A172 (cell line): ENCODE measurements at places on chromosomes 12 and 14. TPM values are rescaled to one million over a fixed set of nuclear protein-coding genes. Genes with fewer than 3 reads are reported as not detected.

SIX6 gene
- not detected in 2 replicates for total RNA-seq

- peak; percentile 89 for DNase-seq
Observed at GRCh38 chr14:68685419-68686204, 107.3 kb downstream of the ZFP36L1 start.

DNA sequence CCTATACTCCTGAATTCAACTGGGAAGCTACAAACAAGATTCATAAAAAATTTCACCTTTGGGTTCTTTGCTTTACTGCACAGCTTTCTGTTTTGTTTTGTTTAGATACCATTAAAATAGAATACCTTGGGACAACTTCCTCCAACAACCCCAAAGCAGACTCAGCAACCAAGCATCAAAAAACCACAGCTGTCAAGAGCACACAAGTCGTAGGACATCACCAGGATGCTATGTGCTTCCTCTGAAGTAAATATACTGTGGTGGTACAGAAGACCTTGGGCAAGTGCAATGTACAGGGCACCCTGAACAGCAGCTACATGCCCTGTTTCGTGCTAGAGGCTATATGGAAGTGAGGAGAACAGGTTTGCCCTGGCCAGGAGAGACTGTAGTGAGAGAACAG is 359.3 kb downstream of the BCL11B start:
- DNase-seq = no peak

DNA sequence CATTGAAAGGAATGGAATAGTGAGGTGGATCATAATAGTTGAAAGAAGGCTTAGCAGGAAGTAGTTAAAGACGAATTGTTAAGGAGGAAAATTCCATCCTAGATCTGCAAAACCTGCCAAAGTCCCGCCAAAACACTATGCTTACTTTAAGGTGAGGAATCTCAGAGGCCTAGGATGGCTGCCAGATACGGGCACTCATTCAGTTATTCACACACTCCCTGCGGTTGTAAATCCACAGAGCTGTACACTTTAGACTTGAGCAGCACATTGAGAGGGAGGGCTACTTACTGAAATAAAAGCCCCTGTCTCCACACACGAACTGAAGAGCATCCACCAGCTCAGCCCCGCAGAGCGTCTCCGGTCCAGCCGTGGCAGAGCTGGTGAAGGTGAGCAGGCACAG is 5.0 kb downstream of the IGF1 start:
- no peak for DNase-seq

- DNase-seq = no peak
Observed at GRCh38 chr14:66281036-66281776, 205.0 kb upstream of the CCDC196 start.

DNA sequence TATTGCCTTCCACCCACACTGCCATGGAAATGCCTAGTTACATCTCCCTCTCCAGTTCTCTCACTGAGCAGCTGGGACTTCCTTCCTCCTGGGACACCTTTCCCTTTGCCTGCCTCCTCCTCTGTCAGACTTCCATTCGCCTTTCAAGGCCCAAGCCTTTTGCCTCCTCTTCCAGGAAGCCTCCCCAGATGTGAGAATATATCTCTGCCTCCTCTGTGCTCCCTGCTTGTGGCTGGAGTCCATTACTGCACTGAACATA is 3.1 kb downstream of the IFI27L2 start:
- no peak for DNase-seq

DNA sequence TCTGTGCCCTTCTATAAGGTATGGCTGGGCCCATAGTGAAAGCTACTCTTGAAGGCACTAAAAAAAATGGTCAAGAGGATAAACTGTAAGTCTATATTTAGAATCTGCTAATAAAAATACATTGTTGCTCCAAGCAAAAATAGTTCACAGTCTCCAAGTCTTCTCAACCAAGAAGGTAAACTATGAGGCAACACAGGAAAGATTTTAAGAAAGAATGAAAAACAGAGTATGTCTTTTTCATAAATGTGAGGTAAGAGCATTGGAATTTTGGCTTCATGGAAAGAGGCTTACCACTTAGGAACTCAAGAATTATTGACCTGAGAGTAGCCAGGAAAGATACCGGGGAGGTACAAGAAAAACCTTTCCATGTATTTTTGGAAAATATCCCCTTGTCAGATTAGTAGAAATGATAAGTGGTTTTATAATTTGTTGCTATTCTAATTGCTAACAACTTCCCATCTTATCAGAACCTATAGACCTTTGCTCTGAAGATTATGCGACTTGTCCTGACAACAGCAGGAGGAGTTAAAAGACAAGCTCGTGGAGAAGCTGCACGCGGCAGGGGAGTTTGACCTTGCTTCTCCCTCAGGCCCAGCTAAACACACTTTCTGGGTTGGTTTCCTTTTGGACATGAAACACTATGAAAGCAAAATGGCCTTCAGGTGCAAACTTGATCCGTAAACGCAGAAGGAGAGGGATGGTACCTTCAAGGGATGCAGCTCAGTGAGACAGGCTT is 238.1 kb downstream of the FOXN3 start:
- DNase-seq = no peak

DDX24 gene
- total RNA-seq = 142 and 162 TPM in 2 replicates

- peak; percentile 7 for DNase-seq
Observed at GRCh38 chr12:94614288-94614721, 36.1 kb downstream of the TMCC3 start.

TEX52 gene
- total RNA-seq = not detected in 2 replicates

DNA sequence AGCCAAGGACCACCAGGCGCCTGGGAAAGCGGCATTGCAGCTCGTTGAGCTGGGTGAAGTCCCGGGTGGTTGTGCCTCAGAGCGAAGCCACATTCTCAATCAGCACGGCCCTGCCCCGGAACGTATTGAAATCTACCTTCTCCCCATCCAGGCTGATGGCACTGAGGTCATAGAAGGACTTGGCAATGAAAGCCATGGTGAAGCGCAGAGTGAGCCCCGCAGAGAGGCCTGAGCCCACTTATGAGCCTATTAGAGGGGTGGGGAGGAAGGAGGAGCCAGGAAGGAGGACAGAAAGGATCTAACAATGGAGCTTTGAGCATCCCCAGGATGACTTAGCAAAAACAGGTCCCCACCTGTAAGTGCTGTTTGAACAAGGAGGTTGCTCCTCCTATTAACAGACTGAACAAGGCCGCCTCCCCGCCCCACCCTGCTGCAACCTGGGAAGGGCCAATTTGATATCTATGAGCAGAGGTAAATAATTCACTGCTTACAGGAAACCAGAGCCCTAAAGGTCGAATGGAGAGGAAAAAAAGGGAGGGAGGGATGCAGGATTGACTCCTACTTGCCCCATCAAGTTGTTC is at the start of gene GPX2:
Gene GPX2, minus strand, starts transcription at position 215 of the 581 bp plus-strand sequence. Its CDS starts 19 bp downstream, at position 196.
- no peak for DNase-seq

CD4 gene
- not detected in 2 replicates for total RNA-seq

- no peak for DNase-seq
Observed at GRCh38 chr14:101968186-101968585, 3.8 kb downstream of the DYNC1H1 start.

TESPA1 gene
- total RNA-seq = not detected in 2 replicates

TMEM229B gene
- 2.0 and 3.1 TPM in 2 replicates for total RNA-seq

- peak; percentile 78 for DNase-seq
Observed at GRCh38 chr12:51246254-51246853, 7.7 kb downstream of the DAZAP2 start.

OR4E2 gene
- not detected in 2 replicates for total RNA-seq

GRCh38 chr14:100540926-100541620 is 46.1 kb downstream of the BEGAIN start:
- DNase-seq = no peak

PLXNC1 gene
- total RNA-seq = 0.07 and 0.29 TPM in 2 replicates

GRCh38 chr12:72277415-72277814 is 5.2 kb downstream of the TRHDE start:
- DNase-seq = no peak

- no peak for DNase-seq
Observed at GRCh38 chr12:22467190-22467589, 77.2 kb downstream of the C2CD5 start.

- DNase-seq = no peak
Observed at GRCh38 chr14:102784892-102785594, 7.8 kb downstream of the TRAF3 start.

TPH2 gene
- total RNA-seq = not detected in 2 replicates

GRCh38 chr14:105317546-105317945 is 3.0 kb downstream of the PACS2 start:
- no peak for DNase-seq

- peak; percentile 11 for DNase-seq
Observed at GRCh38 chr14:35050652-35051051, 4.6 kb downstream of the FAM177A1 start.

- DNase-seq = no peak
Observed at GRCh38 chr12:46657453-46658411, 168.1 kb downstream of the SLC38A4 start.

DNA sequence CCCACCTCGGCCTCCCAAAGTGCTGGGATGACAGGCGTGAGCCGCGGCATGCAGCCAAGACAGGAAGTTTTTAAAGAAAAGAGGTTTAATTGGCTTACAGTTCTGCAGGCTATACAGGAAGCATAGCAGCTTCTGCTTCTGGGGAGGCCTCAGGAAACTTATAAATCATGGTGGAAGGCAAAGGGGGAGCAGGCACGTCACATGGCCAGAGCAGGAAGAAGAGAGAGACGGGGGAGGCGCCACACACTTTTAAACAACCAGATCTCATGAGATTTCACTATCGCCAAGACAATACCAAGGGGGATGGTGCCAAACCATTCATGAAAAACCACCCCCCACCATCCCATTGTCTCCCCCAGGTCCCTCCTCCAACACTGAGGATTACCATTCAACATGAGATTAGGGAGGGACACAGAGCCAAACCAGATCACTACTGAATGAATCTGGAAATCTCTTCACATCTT is 14.1 kb downstream of the CCDC63 start:
- peak; percentile 37 for DNase-seq

- no peak for DNase-seq
Observed at GRCh38 chr12:63942464-63943241, 98.2 kb downstream of the SRGAP1 start.

- DNase-seq = no peak
Observed at GRCh38 chr14:39555749-39556148, 123.5 kb upstream of the FBXO33 start.

GRCh38 chr14:95502381-95502950 is 14.0 kb downstream of the SYNE3 start:
- no peak for DNase-seq
